GM23338 (cell line): ENCODE measurements at places on chromosomes 2 and 18. TPM values are rescaled to one million over a fixed set of nuclear protein-coding genes. Genes with fewer than 3 reads are reported as not detected.

GRCh38 chr18:49573835-49574234, 12.0 kb downstream of the LIPG start:
- no peak for DNase-seq
- peaks cover 9% of the 10 kb centered on the region; the same call in 1 of the 2 replicates for H3K36me3 ChIP-seq
- no peak overlapping the region for H3K4me3 ChIP-seq
- no peaks in the 10 kb centered on the region for H3K27me3 ChIP-seq

DNA sequence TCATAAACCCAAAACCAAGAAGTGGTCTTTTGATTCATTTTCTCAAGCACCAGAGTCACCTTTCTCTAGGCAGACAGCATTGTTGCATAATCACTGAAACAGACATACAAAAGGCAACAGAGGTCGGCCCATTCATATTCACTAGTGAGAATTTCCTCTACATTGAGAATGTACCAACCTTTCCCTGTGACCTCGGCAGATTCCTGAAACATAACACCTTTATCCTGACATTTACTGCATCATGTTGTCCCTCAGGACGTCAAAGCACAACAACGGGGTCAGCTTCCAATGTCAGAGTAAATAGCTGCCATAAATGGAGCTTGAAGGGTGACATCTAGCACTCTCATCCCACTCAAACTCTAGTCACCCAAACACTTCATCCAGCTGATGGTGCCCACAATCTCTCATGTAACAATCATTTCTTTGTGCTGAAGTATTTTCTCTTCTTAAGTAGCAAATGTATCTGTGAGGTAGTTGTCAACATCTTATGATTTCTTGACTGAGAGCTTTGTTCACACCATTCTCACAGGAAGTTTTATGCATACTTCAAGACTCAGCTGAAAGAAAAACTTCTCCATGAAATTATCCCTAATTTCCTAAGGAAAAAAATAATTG, 802.6 kb upstream of the CHAC2 start:
- H3K27me3 ChIP-seq = no peaks in the 10 kb centered on the region
- no peak overlapping the region for H3K4me3 ChIP-seq
- H3K27ac ChIP-seq = no peak overlapping the region
- peak; percentile 53 for DNase-seq
- H3K4me1 ChIP-seq = peaks cover 9% of the 10 kb centered on the region; the same call in 1 of the 2 replicates

DNA sequence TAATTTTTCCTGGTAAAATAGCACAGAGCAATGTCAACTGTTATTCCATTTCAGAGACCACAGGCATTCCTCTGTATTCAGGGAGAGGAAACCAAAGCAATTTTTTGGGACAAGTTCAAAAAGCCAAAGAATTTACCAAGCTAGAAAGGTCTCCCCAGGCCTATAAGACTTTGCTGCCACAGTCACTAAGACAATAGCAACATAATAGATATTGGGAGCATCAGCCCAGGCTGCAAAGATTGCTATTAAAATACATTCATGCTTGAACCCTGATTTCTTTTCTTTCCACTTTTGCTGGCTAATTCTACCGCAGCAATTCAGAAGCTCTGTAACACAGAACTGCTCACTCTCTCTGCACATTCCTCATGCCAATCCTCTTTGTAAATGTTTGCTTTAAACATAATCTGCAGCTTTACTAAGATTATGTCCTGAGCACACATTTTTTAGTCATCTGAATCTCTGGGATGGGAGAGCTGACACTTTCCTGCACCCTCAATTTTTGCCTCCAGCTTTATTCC, 76.3 kb downstream of the CLHC1 start:
- no peak for DNase-seq
- peaks cover 26% of the 10 kb centered on the region for H3K4me1 ChIP-seq
- no peak overlapping the region for H3K4me3 ChIP-seq
- H3K27me3 ChIP-seq = no peaks in the 10 kb centered on the region
- no peak overlapping the region for H3K27ac ChIP-seq

The PRKAG3 gene
- total RNA-seq = not detected in 2 replicates

The EVX2 gene
- 0.03 and 0.04 TPM in 2 replicates for total RNA-seq

DNA sequence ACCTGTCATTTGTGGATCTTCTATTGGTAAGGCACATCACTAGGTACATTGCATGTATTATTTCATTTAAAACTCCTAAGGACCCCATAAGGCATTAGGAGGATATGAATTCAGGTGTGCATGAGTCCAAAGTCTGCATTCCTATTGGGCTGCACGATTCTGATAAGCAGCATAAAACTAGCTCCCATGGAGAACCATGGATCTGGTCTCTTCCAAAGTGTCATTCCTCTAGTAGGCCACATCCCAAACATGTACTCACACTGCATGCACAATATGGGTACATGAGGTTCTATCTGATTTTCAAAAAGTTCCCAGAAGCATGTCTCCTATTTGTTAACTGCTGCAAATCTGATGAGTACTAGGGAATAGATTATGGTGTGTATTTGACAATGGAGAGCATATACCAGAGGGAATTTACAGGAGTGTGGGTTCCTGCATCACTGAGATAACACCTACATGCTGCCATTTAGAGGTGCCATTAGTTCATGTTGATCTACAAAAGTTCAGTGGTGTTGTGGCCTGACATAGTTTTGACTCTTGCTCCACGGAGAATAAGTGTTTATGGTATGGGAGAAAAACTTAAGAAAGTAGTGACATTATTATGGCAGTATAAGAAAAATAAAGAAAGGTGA, 11.3 kb downstream of the CYTIP start:
- H3K27me3 ChIP-seq = no peaks in the 10 kb centered on the region
- DNase-seq = no peak
- no peaks in the 10 kb centered on the region for H3K4me1 ChIP-seq
- H3K27ac ChIP-seq = no peak overlapping the region
- no peak overlapping the region for H3K4me3 ChIP-seq

DNA sequence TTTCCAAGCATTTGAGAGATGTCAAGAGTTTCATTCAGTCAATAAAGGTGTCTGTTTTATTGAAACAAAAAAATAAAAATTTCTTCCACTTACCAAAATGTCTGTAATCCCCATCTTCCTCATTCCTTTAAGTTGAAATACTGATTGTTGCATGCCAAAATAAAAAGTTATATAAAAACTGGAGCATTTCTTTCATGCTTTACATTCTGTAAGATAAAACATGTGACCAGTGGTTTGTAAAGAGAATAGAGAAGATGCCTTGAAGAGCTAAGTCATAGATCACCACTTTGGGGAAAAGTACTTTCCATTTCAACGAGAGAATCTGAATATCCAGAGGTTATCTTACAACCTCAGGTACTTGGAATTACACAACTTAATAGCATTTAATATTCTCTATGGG, 35.9 kb upstream of the MYO1B start:
- no peak overlapping the region for H3K27ac ChIP-seq
- H3K27me3 ChIP-seq = no peaks in the 10 kb centered on the region
- DNase-seq = no peak
- H3K4me3 ChIP-seq = no peak overlapping the region
- H3K36me3 ChIP-seq = no peaks in the 10 kb centered on the region; the same call in 1 of the 2 replicates

- H3K4me3 ChIP-seq = no peak overlapping the region
- H3K4me1 ChIP-seq = no peaks in the 10 kb centered on the region
- DNase-seq = no peak
Measured at GRCh38 chr2:233338812-233339368, 15.4 kb upstream of the DGKD start.

- no peak overlapping the region for H3K4me3 ChIP-seq
- peak; percentile 6 for DNase-seq
- peaks cover 14% of the 10 kb centered on the region for H3K4me1 ChIP-seq
- H3K27me3 ChIP-seq = no peaks in the 10 kb centered on the region
- no peaks in the 10 kb centered on the region for H3K36me3 ChIP-seq
Measured at GRCh38 chr2:226691255-226691654, 108.4 kb downstream of the IRS1 start.

DNA sequence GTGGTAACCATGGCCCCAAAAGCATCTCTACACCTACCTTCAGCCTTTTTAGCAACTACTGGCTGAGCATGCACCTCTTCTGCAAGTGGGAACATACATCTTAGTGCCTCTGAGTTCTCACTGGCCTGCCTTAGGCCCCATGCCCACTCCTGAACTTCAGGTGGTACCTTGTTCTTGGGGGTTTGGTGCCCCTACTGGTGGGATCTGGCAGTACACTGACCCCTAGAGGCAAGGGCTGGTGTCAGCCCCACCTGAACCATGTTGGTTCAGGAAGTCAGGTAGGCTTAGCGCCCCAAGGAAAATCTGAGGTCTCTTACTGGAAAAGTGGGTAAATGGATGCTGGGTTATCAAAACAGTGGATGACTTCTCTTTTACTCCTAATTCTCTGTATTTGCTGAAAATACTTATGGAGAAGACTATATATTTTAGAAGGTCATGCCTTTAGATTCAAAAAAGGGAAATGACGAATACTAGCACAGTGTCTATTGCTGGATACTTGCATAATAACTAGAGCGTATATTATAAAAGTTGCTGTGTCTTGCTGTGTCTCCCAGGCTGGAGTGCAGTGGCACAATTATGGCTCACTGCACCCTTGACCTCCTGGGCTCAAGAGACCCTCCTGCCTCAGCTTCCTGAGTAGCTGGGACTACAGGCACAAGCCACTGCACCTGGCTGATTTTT, 84.6 kb downstream of the RAB31 start:
- H3K36me3 ChIP-seq = no peaks in the 10 kb centered on the region
- no peaks in the 10 kb centered on the region for H3K4me1 ChIP-seq
- no peak overlapping the region for H3K4me3 ChIP-seq
- DNase-seq = peak; percentile 76
- H3K27me3 ChIP-seq = no peaks in the 10 kb centered on the region

The CCDC74B gene
- total RNA-seq = 22.1 and 34.5 TPM in 2 replicates

DNA sequence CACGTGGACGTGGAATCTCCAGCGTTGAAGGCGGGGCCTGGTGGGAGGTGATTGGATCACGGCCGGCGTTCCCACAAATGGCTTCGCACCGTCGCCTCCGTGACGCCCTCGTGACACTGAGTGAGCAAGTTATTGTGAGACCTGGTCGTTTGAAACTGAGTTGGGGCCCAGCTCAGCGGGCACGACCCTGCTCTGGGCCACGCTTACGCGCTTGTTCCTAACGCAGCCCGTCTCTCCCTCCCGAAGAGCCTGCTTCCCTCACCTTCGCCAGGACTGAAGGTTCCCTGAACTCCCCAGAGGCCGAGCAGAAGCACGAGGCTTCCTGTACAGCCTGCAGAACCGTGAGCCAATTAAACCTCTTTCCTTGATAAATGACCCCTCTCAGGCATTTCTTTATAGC, 121.8 kb downstream of the RTP5 start:
- H3K4me1 ChIP-seq = no peaks in the 10 kb centered on the region
- DNase-seq = no peak
- no peak overlapping the region for H3K27ac ChIP-seq
- H3K36me3 ChIP-seq = no peaks in the 10 kb centered on the region
- H3K27me3 ChIP-seq = no peaks in the 10 kb centered on the region

GRCh38 chr2:187266147-187266546, 181.9 kb downstream of the CALCRL start:
- H3K36me3 ChIP-seq = no peaks in the 10 kb centered on the region
- no peaks in the 10 kb centered on the region for H3K27me3 ChIP-seq
- H3K4me3 ChIP-seq = no peak overlapping the region
- H3K4me1 ChIP-seq = peaks cover 24% of the 10 kb centered on the region
- DNase-seq = no peak

DNA sequence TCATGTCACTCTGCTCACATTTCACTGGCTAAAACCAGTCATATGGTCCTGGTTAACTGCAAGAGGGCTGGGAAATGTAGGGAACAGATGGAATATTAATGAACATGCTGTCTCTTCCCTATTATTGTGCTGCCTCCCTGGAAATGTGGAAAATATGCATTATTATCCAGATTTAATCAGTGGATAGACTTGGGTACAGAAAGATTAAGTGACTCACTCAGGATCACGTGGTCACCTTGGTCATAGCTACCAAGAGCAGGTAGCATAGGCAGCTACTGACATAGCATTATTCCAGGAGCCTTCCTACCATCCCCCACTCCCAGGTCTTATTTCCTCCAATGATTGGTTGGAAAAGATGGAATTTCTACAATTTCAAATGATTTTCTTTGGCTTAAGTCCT, 141.1 kb downstream of the HRH4 start:
- no peaks in the 10 kb centered on the region for H3K36me3 ChIP-seq
- H3K4me3 ChIP-seq = no peak overlapping the region
- DNase-seq = peak; percentile 26
- no peak overlapping the region for H3K27ac ChIP-seq
- no peaks in the 10 kb centered on the region for H3K27me3 ChIP-seq
- H3K4me1 ChIP-seq = peaks cover 17% of the 10 kb centered on the region

GRCh38 chr2:202154613-202155012, 81.6 kb downstream of the KIAA2012 start:
- no peaks in the 10 kb centered on the region for H3K36me3 ChIP-seq
- no peak overlapping the region for H3K27ac ChIP-seq
- no peak for DNase-seq
- H3K4me3 ChIP-seq = no peak overlapping the region

DNA sequence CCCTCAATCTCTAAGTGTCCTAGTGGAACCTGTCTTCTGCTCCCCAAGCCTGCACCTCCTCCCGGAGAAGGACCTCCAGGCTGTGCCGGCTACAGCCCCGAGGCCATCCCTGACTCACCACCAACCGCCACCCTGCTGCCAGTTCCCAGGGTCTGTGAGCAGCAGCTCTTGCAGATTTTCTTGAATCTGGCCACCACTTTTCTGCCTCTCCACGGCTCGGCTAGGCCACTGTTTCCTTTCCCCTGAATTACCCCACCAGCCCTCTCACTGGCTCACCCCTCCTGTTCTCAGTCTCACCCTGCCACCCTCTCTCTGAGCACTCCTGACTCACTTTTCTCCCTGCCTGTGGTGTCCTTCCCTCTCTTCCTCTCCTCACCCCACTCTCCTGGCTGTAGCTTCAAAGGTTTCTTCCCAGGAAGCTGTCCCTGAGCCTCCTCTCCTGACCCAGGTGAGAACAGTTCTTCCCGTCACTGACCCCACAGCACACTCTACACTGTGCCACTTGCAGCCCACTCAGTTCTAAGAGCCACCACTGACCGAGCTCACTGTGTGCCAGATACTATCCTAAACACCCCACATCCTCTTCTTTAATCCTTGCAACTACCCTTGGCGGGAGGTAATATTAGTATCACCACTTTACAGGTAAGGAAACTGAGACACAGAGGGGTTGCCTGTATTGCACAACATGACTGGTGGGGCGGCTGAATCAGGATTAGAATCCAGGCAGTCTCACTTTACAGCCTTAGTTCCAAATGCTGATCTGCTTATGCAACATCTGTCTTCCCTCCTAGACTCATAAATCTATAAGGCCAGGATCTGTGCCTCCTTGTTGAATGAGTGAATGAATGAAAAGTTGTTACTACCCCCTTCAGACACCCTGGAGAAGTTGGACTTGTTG, 111.6 kb downstream of the SMAD7 start:
- peaks cover 5% of the 10 kb centered on the region; the same call in 1 of the 2 replicates for H3K4me1 ChIP-seq
- no peak overlapping the region for H3K4me3 ChIP-seq
- no peak for DNase-seq
- H3K36me3 ChIP-seq = no peaks in the 10 kb centered on the region
- H3K27me3 ChIP-seq = no peaks in the 10 kb centered on the region
- no peak overlapping the region for H3K27ac ChIP-seq

GRCh38 chr2:17557596-17557995, 17.1 kb downstream of the VSNL1 start:
- peaks cover 82% of the 10 kb centered on the region for H3K4me1 ChIP-seq
- no peaks in the 10 kb centered on the region for H3K27me3 ChIP-seq
- no peaks in the 10 kb centered on the region for H3K36me3 ChIP-seq
- H3K4me3 ChIP-seq = peak overlapping the region; percentile 20; the same call in 1 of the 2 replicates
- DNase-seq = peak; percentile 51

The RAB6C gene
- not detected in 2 replicates for total RNA-seq

- no peaks in the 10 kb centered on the region for H3K27me3 ChIP-seq
- peak overlapping the region; percentile 78 for H3K27ac ChIP-seq
- H3K4me3 ChIP-seq = peak overlapping the region; percentile 11; the same call in 1 of the 2 replicates
- no peaks in the 10 kb centered on the region for H3K36me3 ChIP-seq
- peak; percentile 98 for DNase-seq
Measured at GRCh38 chr2:148813603-148814065, 61.4 kb upstream of the KIF5C start.

The C2orf69 gene
- total RNA-seq = 36.6 and 39.2 TPM in 2 replicates

The POTEI gene
- 0.08 and 0.56 TPM in 2 replicates for total RNA-seq
